ENCODE measurements at places on chromosomes 5 and 9.

GRCh38 chr9:8668751-8669150, 869.2 kb upstream of the DMAC1 start:
- DNase-seq, result no peak

GRCh38 chr5:180370861-180371641, 17.9 kb upstream of the GFPT2 start:
- no peak for DNase-seq

- no peak for DNase-seq
Observed at GRCh38 chr9:33239921-33240320, at the start of gene SPINK4. Gene SPINK4, plus strand, starts transcription at chr9:33240167. Its CDS starts 42 bp downstream, at chr9:33240209.

- no peak for DNase-seq
Observed at GRCh38 chr5:5780253-5780652, 357.8 kb downstream of the ICE1 start.

DNA sequence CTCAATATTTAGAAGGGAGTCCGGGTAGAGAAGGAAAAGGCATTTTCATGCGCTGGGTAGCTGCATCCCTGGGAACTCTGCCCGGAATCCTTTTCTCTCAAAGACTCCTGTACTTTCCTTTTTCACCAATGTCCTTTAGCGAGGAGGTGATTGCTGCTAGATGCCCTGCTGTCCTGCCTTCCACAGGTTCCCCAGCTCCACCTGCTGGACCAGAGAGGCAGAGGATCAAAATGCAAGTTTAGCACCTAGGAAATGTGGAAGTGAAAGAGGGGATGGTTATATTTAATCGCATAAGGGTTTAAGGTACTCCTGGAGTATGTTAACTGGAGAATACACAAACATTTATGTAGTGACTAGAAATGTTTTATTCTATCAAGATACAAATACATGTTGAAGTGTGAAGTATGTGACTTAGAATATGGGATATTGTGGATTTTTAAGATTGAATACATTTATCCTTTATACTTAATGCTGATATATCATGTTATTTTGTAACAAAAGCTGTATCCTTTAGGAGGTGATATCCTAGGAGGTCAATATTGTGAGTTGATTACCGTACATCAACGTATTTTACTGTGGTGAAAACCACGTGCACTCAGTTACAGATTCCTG, 145.7 kb downstream of the ARHGAP26 start:
- DNase-seq, result no peak
